ENCODE measurements at places on chromosomes 5 and 9. TPM values are rescaled to one million over a fixed set of nuclear protein-coding genes. Genes with fewer than 3 reads are reported as not detected.

OBP2B gene
- total RNA-seq: not detected

DNA sequence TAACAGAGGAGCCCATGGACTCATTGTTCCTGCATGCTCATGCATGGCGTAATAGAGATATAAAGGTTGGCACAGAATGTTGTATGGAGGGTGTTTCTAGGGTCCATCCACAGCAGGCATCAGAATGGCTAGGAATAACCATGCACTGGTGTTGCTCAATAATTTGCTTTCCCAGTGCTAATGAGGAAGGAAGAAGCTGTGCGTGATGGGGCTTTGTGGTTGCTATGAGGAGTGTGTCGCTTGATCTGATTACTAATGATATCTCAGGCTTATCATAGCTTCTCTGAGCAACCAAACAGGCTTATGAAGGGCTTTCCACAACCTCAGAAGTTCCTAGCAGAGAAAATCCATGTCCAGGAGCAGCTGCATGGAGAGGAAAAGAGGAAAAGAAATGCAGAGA lies 151.3 kb upstream of the TRPC7 start:
- DNase-seq: no peak
- no peaks in the 10 kb centered on the region for H3K36me3 ChIP-seq
- H3K27me3 ChIP-seq: no peaks in the 10 kb centered on the region

DNA sequence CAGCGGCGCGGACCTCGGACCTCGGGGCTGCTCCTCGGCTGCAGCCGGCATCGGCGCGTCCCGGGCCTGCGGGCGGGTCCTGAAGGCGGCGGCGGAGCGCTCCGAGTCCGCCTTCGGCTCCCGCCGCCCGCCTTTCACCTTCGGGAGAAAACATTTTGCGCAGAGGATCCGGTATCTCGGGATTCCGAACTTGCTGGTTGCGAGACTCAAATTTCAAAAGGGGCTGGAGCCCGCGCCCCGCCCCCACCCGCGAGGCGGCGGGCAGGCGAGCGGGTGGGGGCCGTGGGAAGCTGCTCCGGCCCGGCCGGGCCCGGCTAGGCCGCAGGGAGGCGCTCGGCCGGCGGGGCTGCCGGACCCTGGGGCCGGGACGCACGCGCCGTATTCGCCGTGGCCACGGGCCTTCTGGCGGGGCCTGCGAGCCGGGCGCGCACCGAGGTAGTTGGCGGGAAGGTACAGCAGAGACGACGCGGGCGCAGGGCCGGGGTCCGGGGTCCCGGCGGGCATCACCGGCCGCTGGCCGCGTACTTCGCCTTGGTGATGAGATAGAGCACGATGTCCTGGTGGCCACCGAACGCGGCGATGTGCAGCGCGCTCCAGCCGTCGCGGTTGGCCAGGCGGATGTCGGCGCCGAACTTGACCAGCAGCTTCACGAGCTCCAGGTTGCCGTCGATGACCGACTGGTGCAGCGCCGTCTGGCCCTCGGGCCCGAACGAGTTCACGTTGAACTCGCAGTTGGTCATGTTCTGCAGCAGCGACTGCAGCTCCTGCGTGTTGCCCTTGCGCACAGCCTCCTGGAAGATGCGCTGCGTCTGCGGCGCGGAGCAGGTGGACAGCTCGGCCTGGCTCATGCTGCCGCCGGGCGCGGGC lies 757 bp downstream of the NRARP start:
- peaks cover 91% of the 10 kb centered on the region for H3K27me3 ChIP-seq
- peak overlapping the region; percentile 44 for H3K4me3 ChIP-seq
- H3K36me3 ChIP-seq: no peaks in the 10 kb centered on the region
- H3K27ac ChIP-seq: peak overlapping the region; percentile 60
- peaks cover 45% of the 10 kb centered on the region for H3K4me1 ChIP-seq

- peaks cover 14% of the 10 kb centered on the region for H3K36me3 ChIP-seq
- DNase-seq: no peak
- no peaks in the 10 kb centered on the region for H3K27me3 ChIP-seq
- no peak overlapping the region for H3K27ac ChIP-seq
Observed at GRCh38 chr9:112694706-112695555, 23.0 kb downstream of the INIP start.

DNA sequence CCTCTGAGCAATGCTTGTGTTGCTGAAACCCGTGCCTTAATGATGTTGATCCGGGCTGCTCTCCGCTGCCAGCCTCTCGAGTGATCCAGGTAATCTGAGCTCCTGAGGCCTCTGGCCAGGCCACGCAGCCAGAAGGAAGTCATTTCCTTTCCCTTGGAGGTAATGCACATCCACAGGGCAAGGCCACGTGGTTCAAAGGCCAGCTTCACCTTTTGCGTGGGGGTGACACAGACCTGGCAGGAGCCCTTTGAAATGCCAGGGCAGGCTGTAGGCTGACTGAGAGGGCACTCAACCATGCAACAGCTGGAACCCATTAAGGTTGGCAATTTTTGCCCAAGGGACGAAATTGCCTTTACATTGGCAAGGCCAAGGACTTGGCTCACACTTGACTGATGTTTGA lies 80.4 kb downstream of the LIX1 start:
- H3K27ac ChIP-seq: no peak overlapping the region
- peaks cover 7% of the 10 kb centered on the region for H3K4me1 ChIP-seq
- H3K4me3 ChIP-seq: no peak overlapping the region
- H3K27me3 ChIP-seq: no peaks in the 10 kb centered on the region
- no peaks in the 10 kb centered on the region for H3K36me3 ChIP-seq

BARX1 gene
- total RNA-seq: not detected

DNA sequence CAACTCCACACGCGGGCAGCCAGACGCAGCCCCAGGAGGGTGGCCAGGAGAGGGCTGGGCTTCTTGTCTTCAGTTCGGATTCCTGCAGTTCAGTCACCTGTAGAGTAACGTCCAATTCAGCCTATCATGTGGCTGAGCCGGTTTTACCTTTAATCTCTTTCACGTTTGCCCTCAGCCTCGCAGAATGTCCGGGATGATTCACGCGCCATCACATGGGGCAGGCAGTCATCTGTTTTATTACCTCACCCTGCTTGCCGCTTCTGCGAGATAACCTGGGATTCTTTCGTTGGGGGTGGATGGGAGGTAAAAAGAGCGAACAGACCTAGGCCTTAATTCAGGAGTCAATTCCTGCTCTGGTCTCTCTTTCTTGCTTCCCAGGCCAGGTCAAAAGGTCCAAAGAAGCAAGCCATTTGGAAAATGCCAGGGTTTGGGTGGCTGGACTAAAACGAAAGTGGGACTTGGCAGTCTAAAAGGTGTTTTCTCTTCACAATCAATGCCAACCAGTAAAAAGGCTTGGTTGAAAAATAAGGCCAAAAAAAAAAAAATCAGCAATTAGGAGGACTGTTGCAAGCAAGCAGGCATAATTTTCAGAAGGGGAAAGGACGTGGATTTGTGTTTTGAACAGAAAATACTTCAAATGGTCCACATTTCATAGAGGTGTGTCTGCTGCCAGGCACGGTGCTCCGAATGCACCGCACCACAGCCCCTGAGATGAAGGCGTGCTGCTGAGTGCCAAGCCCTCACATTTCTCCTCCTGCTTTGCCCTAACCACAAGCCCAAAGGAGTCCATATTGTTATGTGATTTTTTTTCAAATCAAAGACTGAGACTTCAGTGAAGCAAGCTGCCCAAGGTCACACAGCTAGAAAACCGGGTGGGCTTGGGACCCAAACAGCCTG lies 2.8 kb upstream of the WWC1 start:
- peaks cover 34% of the 10 kb centered on the region for H3K27me3 ChIP-seq
- DNase-seq: no peak
- no peak overlapping the region for H3K27ac ChIP-seq
- H3K4me1 ChIP-seq: peaks cover 18% of the 10 kb centered on the region

GRCh38 chr5:126139773-126140172 lies 283.4 kb upstream of the GRAMD2B start:
- no peak overlapping the region for H3K4me3 ChIP-seq
- DNase-seq: no peak
- no peak overlapping the region for H3K27ac ChIP-seq
- no peaks in the 10 kb centered on the region for H3K4me1 ChIP-seq
- no peaks in the 10 kb centered on the region for H3K36me3 ChIP-seq

TRPM6 gene
- not detected for total RNA-seq

- H3K36me3 ChIP-seq: no peaks in the 10 kb centered on the region
- DNase-seq: no peak
- no peak overlapping the region for H3K4me3 ChIP-seq
- no peaks in the 10 kb centered on the region for H3K4me1 ChIP-seq
- H3K27me3 ChIP-seq: no peaks in the 10 kb centered on the region
Observed at GRCh38 chr5:169804861-169805260, 167.8 kb downstream of the DOCK2 start.

DNA sequence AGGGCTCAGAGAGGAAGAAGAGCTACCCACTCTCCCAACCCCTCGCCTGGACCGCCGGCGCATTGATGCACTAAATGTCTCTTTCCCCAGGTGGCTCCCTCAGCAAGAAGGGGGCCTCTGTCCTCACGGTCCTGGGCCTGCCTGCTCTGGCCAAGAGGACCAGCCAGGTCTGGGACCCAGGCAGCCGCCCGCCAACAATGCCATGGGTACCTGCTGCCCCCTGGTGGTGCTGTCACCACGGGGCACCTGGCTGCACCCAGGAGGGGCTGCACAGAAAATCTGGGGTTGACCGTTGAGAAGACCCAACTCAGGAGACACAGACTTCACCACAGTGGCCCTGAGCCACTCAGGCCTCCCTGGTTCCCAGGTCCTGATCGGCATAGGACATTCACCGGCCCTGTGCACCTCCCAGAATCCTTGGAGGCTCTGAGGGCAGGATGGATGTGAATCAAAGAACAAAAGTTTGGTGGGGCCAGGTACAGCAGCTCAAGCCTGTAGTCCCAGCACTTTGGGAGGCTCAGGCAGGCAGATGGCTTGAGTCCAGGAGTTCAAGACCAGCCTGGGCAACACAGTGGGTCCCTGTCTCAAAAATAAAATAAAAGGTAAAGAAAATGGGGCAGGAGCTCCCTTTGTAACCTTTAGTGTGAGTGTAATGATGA lies 2.4 kb upstream of the VAV2 start:
- peaks cover 27% of the 10 kb centered on the region for H3K4me1 ChIP-seq
- peak; percentile 87 for DNase-seq
- no peaks in the 10 kb centered on the region for H3K27me3 ChIP-seq
- H3K27ac ChIP-seq: no peak overlapping the region
- no peak overlapping the region for H3K4me3 ChIP-seq

CCL21 gene
- 61.6 TPM for total RNA-seq

DNA sequence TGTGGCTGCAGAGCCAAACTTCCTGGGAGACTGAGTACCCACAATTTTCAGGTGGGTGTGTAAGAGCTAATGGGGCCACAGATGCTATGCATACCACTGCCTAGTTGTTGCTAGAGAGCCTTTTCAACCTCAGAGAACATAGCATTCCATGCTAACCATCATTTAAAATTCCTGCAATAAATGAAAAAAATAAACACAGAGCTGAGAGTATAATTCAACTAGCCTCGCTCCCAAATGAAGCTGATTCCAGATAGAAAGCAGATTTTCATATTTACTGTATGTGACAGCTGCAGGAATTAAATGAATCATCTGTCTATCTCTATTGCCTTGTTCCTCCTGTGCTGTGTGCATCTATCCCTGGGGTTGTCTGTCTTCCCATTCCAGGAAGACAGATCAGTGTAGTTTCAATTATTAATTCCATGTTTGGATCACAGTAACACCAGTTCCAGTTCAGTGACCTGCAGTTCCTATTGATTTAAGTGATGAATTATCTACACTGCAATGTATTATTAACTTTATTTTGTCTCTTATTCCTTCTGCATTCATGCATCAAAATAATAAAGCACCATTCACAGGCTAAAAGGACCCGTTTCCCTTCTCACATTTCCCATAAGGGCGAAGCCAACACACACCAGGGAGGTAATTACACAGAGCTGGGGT lies 324.5 kb downstream of the SLIT3 start:
- no peaks in the 10 kb centered on the region for H3K36me3 ChIP-seq
- H3K4me3 ChIP-seq: no peak overlapping the region
- H3K4me1 ChIP-seq: peaks cover 21% of the 10 kb centered on the region
- H3K27ac ChIP-seq: no peak overlapping the region

BRINP1 gene
- 0.28 TPM for total RNA-seq

- no peak overlapping the region for H3K4me3 ChIP-seq
- H3K36me3 ChIP-seq: no peaks in the 10 kb centered on the region
- no peaks in the 10 kb centered on the region for H3K27me3 ChIP-seq
Observed at GRCh38 chr5:59856358-59856757, 37.2 kb downstream of the PDE4D start.

- H3K4me1 ChIP-seq: peaks cover 17% of the 10 kb centered on the region
- no peak overlapping the region for H3K27ac ChIP-seq
- H3K4me3 ChIP-seq: peak overlapping the region; percentile 63
- H3K27me3 ChIP-seq: peaks cover 4% of the 10 kb centered on the region
Observed at GRCh38 chr5:10442576-10442975, 897 bp downstream of the ROPN1L start.

NUP188 gene
- 23.1 TPM for total RNA-seq
